ENCODE measurements at places on chromosomes 16 and 17.
A peak's percentile ranks its signal among the peaks of the same experiment; 100 is the strongest.

- DNase-seq, result no peak
These were observed 52.5 kb downstream of the RTN4RL1 start for GRCh38 chr17:1972487-1973160.

DNA sequence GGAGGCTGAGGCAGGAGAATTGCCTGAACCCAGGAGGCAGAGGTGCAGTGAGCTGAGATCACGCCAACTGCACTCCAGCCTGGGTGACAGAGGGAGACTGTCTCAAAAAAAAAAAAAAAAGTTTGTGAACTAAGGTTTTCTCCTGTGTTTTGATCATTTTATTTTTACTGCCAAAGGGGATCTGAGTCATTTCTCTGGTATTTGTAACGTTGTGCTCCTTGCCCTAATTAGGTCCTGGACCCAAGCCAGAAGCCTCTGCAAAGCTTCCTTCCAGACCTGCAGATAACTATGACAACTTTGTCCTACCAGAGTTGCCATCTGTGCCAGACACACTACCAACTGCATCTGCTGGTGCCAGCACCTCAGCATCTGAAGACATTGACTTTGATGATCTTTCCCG, 32.1 kb downstream of the IST1 start:
- DNase-seq, result peak; percentile 90

DNA sequence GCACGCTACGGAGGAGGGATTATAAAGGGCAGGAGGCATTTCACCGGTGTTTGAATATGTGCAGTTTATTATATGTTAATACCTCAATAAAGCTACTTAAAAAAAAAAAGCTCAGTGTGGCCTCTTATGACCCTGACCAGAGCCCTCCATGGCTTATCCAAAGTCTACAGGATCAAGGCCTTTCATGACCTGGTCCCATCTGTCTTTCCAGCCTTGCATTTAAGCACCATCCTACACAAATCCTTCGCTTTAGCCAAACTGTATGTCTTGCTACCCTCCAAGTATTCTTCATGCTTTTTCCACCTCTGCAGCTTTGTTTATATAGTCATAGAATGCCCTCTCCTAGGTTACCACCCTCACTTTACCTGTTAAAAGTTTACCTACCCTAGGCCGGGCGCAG, 6.5 kb downstream of the MFSD6L start:
- DNase-seq, result no peak

DNA sequence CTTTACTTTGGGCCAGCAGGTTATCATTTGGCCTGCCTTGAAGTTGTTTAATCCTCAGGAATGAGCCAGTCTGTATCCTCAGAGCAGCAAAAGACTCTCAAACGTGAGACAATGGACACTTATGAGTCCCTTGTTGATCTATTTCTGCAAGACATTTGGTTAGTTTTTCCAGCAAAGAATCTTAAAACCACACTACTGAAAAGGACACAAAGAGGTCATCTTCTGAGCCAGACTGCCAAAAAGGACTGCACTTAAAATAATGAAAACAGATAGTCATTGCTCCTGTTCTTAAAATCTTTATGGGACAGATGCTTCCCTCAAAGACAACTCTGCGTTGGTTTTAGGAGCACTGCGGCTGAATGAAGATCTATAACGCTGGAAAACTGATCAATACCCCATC, 205.7 kb upstream of the PSMD7 start:
- DNase-seq, result no peak
